GM03348 (cell line): ENCODE measurements at places on chromosomes 5 and 9.
A peak's percentile ranks its signal among the peaks of the same experiment; 100 is the strongest.

GRCh38 chr9:10443181-10443867 is 169.5 kb downstream of the PTPRD start:
- no peak for DNase-seq

DNA sequence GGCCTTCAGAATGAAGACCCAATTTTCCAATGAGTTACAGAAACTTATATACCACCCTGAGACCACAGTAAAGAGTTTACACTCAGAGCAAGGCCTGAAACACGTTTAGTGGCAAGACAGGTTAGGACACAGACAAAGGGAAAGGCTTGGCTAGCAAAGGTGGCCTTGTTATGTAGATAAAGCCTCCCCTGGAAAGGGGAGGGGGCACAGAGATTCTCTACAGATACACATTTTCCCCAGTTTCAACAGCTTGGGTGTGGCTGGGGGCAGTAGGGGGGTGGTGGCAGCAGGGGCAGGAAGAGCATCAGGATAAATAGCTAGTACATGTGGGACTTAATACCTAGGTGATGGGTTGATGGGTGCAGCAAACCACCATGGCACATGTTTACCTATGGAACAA is 51.9 kb upstream of the PPP1R2B start:
- no peak for DNase-seq

- no peak for DNase-seq
These were observed 1526.4 kb upstream of the NUDT12 start for GRCh38 chr5:105088961-105089360.

DNA sequence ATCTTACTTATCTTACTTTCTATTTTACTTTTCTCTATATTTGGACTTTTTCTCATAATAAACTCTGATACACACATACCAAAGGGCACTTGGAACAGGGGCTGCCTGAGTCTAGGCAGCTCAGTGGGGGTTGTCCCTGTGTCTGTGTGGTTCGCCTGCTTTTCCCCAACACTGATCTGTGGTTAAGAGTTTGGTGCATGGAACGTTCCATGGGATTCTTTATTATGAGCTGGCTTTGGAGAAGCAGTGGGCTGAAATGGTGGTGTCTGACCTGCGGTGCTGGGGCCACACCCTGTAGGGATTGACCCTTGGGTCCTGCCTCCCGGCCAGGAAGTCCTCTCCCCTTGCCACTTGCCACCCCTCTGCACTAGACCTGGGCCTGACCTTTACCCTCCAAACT is 47.4 kb downstream of the ANKRD33B start:
- DNase-seq, result no peak

DNA sequence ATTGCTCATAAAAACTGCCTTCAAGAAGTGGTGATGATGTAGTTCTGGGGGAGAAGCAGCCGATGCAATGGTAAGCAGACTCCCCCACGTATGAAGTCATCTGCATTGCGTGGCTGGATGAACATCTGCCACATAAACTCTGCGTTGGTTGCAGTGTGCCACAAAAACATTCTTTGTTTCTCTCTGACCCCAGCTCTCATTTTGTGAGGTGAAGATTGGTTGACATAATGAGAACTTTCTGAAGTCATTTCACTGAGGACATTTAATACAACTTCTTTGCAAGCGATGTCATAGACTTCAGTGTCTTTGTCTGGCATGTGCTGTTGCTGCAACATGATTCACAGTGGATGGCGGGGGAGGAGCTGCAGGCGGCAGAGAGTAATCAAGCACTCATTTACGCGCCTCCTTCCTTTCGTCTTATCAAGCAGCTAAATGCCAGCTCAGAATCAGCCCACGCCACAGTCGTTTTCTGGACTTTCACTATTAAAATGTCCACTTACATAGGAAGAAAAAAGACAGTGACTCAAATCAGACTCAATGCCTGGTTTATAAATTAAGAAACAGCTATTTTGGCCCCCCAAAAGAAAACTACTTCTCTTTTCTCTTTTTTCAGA is 91.5 kb upstream of the NFIL3 start:
- peak; percentile 80 for DNase-seq

- DNase-seq, result no peak
These were observed 41.2 kb downstream of the SLC6A3 start for GRCh38 chr5:1404062-1404461.

- DNase-seq, result peak; percentile 5
These were observed 299.4 kb downstream of the COX7C start for GRCh38 chr5:86917117-86917579.
